ENCODE measurements at places on chromosomes 5 and 9.

GRCh38 chr5:114185274-114185673 is 176.6 kb upstream of the KCNN2 start:
- no peak for DNase-seq

- no peak for DNase-seq
These were observed 105.0 kb upstream of the FAM120A start for GRCh38 chr9:93346231-93347112.

GRCh38 chr9:131706608-131706970 is 33.3 kb downstream of the RAPGEF1 start:
- no peak for DNase-seq

DNA sequence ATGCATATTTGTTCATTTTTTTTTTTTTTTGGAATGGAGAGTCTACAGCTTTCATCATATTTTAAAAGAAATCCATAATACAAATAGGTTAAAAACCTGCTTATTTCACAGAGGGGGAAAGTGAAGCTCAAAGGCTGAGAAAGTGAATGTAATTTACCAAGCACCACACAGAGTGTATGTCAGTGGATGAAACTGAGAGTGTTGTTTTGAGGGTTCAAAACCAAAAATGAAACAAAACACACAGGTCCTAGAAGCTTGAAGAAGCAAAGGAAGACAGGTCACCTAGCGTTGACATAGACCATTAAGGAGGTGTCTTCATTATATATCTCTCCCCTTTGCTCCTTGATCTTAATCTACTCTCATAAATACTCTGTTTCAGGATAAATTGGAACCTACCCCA is 7.5 kb downstream of the NMUR2 start:
- DNase-seq, result no peak

DNA sequence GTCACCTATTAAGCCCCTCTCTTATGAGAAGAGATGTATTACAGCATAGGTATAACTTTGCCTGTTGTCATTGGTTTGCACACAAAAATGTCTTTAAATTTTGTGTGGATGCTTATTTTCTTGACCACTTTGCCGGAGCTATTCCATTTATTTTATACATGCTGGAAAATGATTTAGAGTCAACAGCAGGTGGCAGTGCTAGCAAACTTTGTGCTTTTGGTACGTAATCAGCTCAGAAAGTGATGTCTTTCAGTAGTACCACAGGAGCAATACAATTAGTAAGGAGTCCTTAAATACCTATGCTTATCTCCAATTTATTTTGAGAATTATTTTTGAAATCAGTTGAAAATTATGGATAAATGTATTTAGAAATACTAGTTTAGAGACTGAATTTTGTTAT is 19.8 kb upstream of the NUDT12 start:
- DNase-seq, result no peak

GRCh38 chr5:39665328-39665727 is 240.5 kb upstream of the DAB2 start:
- no peak for DNase-seq

DNA sequence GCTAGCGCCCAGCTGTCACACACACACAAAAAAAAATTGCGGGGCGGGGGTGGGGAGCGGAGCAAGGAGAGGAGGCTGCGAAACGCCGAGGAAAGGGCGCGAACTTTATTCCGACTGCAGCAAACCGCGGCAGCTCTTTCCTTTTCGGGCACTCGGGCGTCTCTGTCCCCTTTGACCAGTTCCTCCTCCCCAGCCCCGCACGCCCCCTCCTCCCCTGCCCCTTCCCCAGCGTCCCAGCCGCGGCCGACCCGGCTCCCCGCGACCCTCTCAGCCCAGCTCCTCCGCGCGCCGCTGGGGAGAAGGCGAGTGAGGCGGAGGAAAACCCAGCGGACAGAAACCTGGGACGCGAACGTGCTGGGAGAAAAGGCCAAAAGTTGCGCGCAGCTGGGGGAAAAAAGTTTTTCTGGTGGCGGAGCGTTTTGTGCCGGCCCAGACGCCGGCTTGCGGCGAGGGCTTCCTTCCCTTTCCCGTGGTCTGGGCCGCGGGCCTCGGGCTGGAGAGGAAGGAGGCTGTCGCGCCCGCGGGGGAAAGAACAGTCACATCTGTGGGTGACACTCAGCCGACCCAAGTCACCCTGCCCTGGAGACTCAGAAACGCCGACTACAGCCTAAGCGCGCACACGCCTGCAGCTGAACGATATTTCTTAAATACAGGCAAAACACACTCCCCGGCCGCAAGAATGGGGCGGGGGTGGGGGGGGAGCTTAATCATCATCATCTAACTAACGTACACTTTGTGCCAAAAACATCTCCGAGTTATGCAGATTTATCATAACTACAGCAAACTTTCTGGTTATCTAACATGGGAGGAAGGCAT is 1.1 kb upstream of the BNC2 start:
- DNase-seq, result no peak

GRCh38 chr5:43427306-43427705 is 15.1 kb upstream of the CCL28 start:
- DNase-seq, result no peak

DNA sequence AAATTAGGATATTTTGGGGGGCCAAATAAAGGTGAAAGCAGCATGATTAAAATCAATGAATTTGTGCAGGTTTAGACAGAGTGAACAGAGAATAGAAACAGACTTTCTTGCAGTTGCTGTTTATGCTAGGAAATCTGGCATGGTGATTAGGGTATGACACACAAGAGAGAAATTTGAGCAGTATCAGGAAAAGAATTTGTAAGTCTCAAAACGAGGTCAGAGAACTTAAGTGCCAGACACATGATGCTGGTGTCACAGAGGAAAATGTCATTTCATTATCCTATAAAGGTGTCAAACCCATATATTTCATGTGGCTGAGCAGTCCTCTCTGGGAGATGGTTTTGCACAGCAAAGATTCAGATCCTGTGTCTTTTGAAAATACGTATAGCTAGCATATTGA is 15.7 kb downstream of the LVRN start:
- no peak for DNase-seq

DNA sequence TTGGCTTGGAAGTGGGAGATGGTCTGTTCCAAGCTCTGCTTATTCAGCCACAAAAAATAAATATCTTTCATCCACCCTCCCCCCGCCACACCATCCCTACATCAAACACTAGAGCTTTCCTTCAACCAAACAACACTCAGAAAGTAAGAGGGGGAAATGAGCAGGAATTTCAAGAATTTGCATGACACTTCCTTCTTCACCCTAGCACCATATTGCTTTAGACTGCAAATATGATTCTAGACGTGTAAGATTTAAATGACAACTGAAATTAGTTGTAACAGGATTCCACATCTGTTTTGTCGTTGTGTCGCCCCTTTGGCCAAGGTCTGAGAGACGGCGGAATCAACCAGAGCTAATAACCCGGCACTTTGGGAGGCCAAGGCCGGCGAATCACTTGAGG is 88.5 kb downstream of the NDFIP1 start:
- no peak for DNase-seq

DNA sequence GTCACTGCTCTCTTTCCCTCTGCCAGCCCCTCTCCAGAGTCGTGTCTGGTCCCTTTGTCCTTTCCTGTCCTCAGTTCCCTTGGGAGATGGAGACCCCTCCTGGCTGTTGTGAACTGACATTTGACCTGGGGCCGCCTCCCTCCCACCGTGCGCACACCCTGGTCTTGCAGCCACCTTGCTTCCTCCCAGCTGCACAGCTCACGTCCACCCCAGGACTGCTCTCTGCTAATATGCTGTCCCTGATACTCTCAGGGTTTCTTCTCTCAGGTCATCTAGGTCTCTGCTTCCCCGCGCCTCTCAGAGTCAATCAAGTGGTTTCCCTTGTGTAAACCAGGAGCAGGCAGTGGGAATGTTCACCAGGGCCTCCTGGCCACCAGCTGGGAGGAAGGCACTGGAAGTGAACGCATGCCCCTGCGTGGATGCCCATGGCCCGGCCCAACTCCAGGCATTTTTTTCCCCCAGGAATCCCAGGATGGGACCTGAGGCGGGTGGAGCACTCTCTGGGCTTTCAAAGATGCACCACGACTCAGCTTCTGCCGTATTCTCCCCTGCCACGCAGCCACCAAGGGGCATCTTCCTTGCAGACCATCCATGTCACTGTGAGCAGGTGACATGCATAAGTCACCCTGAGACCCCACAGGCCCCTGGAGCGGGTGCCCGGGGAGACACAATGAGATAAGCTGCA is 142.4 kb downstream of the OLFM1 start:
- DNase-seq, result no peak

- no peak for DNase-seq
These were observed 37.4 kb upstream of the SYNPO start for GRCh38 chr5:150603052-150603451.

Data from GM12864 (cell line).